ENCODE measurements at places on chromosomes 6 and 20.

DNA sequence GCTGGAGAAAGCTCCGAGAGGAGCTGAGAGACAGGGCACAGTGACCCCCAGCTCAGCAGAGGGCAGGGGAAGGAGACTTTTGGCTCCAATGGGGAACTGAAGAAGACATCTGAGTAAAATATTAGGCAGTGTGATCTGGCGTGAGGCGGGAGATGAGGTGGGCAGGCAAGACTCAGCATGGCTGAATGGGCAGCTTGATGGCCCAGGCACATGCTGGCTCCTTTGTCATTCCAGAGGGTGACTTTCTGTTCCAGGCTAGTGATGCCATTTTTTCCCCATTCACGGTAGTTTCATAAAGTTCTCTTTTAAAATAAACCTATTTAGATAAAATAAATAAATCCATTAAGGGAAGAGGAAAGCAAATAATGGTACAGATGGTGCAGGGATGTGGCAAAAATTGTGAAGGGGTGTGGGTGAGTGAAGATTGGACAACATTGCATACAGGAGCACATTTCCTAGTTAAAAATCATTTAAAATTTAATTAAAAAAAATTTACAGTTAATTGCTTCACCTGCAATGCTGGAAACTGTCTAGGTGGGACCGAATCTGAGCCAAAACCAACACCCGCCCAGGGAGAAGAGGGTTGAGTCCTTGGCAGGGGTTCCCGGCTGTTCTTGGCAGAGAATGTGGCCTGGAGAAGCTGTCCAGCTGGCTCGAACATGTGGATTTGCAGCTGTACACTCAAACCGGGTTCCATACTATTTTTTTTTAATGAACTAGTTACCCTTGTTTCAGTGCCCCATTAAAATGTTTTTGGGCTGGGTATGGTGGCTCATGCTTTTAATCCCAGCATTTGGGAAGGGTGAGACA is 41.7 kb upstream of the PRELID3B start:
- no peak for DNase-seq

GRCh38 chr20:38649275-38649891 is 47.8 kb downstream of the ARHGAP40 start:
- DNase-seq: no peak

DNA sequence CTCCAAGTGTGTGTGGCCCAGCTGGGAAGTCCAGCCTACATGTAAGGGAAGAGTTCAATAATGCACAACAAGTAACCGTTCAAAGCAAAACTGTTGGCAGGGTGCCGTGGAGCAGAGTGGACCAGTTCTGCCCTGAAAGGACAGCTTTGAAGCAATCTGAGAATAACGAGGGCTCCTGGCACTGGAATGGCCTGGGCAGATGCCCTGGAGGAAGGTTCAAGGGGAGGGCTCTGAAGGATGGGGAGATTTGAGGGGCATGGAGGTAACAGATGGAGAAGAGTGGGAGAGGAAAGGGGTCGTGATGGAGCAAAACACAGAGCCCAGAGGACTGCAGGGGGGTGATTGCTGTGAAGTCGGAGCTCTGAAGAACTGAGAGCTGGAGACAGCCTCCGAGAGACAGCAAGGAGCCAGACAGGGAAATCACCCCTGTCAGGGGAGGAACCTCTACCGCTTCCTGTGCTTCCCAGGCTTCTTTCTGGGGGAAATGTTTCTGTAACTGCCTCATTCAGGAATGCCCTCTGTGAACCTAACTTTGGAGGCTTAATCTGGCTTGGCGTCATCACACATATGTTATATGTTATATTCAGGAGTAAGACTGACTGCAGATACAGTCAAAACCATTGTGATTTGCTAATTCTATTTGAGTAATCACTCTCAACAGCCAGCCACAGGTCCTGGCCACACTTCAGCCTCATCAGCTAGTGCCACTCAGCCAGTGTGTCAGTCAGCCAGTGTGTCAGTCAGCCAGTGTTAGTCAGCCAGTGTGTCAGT is 41.2 kb downstream of the ZC3H12D start:
- DNase-seq: no peak

DNA sequence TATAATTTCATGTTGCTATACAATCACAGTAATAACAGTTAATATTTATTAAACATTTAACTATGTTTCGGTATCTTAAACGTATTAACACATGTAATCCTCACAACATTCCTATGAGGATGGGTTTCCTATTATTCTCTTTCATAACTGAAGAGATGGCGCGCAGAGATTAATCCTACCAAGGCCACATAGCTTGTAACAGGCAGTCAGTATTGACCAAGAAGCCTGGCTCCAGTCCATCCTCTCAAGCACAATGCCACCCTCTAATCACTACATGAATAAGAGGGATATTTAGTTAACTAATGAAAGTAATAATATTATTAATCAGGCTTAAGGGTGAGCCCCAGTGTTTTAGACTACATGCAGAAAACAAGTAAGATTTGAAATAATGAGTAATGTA is 149.7 kb upstream of the SIM1 start:
- DNase-seq: no peak

DNA sequence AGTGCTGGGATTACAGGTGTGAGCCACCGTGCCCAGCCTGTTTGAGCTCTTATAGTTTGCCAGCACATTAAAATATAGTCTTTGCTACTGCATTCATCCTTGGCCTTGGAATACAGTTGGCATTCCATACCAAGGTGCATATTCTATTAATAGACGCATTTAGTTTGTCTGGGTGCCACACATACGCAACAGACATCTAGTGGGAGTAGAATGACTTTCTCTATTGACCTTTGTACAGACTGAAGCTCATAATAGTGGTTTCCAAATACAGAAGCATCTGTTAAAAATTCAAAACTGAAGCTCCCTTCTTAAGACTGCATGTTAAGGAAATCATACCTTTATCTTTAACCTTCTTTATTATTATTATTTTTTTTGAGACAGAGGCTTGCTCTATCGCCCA is 46.7 kb upstream of the FNDC1 start:
- DNase-seq: no peak

GRCh38 chr6:141451181-141451510 is 681.6 kb upstream of the GJE1 start:
- no peak for DNase-seq

GRCh38 chr6:42197555-42198362 is 3.0 kb upstream of the GUCA1B start:
- DNase-seq: no peak

- DNase-seq: no peak
Observed at GRCh38 chr20:14142171-14142570, 146.9 kb downstream of the MACROD2 start.

DNA sequence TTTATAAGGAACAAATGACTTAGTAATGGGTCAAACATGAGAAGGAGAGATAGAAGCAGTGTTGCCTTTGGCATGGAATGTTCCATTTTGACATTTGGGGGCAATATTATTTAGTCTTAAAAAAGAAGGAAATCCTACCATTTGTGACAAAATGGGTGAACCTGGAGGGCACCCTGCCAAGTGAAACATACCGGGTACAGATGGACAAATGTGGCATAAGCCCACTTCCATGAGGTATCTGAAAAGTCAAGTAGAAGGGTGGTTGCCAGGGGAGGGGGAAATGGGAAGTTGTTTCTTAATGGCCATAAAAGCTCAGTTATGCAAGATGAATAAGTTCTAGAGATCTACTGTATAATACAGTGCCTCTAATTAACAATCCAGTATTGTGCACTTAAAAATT is 269.3 kb downstream of the TBC1D7 start:
- DNase-seq: no peak
